AG10803 (cell line): ENCODE measurements at places on chromosomes 4 and X.

GRCh38 chrX:28981952-28982351 lies 394.7 kb downstream of the IL1RAPL1 start:
- no peak for DNase-seq

DNA sequence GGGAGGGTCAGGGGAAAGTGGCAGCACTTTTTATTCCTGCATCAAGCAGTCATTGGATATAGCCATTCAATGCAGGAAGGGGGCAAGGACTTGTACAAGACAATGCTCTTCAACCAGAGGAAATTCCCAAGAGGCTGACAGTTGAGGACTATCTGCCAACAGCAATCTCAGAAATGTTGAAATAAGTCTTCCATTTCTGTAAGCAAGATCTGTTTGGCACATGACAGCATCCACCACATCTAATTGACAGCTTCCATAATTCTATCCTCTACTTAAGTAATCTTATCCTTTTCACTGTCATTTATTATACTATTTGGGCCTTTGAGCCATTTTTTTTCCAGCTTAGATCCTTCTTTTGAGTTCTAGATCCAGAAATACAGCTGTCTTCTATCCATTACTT lies 110.7 kb downstream of the CFAP299 start:
- DNase-seq: peak; percentile 55

GRCh38 chr4:18932730-18933339 lies 911.3 kb upstream of the LCORL start:
- DNase-seq: no peak

DNA sequence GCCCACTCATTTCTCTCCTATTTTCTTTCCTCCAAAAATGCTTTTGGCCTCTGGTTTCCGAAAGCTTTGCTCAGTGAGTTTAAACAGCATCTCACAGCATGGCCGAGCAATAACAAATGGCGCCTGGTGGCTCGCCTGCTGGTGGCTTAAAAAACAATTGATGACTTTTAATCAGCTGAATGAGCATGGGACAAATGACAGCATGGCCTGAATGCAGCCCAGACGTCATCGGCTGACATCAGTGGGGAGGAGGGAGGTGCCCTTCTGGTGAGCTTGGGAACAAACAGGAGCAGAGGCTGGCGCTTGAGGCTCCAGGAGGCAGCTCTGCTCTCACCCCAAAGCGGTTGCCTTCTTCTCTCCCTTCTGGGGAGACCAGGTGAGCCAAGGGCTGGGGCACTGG lies 286.4 kb downstream of the BCOR start:
- DNase-seq: no peak

GRCh38 chr4:56937262-56937661 lies 29.6 kb downstream of the REST start:
- peak; percentile 75 for DNase-seq

- peak; percentile 50 for DNase-seq
Measured at GRCh38 chrX:108468486-108468885, 28.8 kb downstream of the COL4A5 start.

- DNase-seq: no peak
Measured at GRCh38 chr4:39043058-39043860, 11.1 kb upstream of the TMEM156 start.

- no peak for DNase-seq
Measured at GRCh38 chr4:7307394-7308099, 115.2 kb downstream of the SORCS2 start.

DNA sequence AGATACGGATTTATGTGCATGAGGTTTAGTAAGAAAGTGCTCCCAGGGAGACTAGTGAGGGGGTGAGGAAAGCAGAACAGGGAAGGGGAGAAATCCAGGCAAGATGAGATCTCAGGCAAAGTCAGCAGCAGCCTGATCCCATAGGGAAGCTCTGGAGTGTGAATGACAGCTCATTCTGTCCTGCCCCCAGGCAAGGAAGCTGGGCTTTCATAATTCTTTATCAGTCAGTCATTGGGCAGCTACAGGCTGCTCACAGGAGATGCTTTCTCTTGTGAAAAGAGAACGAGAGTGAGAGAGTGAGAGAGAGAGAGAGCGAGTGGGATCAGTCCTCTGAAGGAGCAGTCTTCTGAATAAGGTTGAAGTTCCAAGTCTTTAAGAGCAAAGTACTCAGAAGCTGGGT lies 48.1 kb downstream of the SRPX start:
- DNase-seq: no peak

- DNase-seq: peak; percentile 93
Measured at GRCh38 chr4:38872620-38873019, 5.0 kb downstream of the FAM114A1 start.

GRCh38 chrX:40392599-40392998 lies 188.2 kb upstream of the ATP6AP2 start:
- DNase-seq: no peak

GRCh38 chr4:23060776-23061175 lies 368.0 kb downstream of the GBA3 start:
- peak; percentile 28 for DNase-seq

- DNase-seq: no peak
Measured at GRCh38 chrX:66164470-66164869, 423 bp downstream of the HEPH start.

DNA sequence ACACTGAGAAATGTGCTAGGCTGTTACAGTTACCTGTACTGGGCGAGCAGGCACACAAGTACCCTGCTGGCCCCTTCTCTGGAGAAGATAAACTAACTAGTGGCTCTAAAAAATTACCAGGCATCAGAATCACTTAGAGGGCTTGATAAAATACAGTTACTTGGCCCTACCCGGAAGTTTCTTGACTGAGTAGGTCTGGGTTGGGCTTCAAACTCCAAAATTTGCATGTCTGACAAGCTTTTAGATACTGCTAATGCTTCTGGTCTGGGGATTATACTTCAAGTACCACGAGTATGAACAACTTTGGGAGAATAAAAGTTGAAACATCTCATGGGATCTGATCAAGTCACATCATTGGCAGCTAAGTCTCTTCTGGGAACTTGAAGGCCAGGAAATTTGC lies 30.8 kb downstream of the CEP135 start:
- no peak for DNase-seq

GRCh38 chrX:119604766-119605463 lies 1.3 kb downstream of the NKRF start:
- no peak for DNase-seq
